ENCODE measurements at places on chromosomes 13 and 19.

- no peak for DNase-seq
Observed at GRCh38 chr13:97726664-97727280, 226.7 kb upstream of the IPO5 start.

GRCh38 chr19:51739466-51740213 is 12.0 kb downstream of the FPR1 start:
- peak; percentile 53 for DNase-seq

- DNase-seq = no peak
Observed at GRCh38 chr13:40271931-40272775, 394.3 kb downstream of the FOXO1 start.

DNA sequence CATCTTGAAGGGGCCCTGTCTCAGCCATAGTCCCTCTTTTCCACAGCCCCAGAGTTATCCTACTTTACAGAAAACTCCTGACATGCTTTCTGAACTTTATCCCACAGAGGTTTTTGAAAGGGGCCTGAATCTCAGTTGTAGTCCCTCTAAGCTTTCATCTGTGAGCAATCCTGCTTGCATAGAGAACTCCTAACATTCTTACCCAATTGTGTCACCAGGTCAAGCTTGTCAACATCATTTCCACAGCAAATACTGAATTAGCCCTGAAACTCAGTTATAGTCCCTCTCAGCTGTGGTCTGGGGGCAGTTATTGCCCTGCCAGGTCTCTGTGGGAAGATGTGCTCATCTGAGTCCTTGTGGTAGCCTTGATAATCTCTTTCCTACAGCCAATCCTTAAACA is 2190.3 kb upstream of the PCDH20 start:
- DNase-seq = no peak

DNA sequence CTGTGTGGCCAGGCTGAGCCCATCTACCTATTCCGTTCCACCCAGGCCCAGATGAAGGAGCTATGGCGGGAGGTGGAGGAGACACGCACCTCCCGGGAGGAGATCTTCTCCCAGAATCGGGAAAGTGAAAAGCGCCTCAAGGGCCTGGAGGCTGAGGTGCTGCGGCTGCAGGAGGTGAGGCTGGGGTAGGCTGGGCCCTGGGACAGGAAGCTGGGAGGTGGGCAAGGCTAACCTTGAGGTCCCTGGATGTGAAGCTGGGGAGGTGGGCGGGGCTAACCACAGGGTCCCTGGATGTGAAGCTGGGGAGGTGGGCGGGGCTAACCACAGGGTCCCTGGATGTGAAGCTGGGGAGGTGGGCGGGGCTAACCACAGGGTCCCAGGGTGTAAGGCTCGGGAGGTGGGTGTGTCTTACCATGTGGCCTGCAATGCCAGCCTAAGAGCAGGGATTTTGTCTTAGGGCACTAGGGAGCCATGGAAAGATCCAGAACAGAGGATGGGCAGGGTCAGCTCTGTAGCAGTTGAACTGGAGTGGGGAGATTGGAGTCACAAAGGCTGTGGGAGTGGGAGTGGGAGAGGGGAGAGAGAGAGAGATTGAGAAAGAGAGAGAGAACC is 36.9 kb downstream of the KCNC3 start:
- DNase-seq = no peak

Data from CD14-positive monocyte (primary cell).